Hepatocyte (in vitro differentiated cells): ENCODE measurements at places on chromosomes 4 and X. TPM values are rescaled to one million over a fixed set of nuclear protein-coding genes. Genes with fewer than 3 reads are reported as not detected.

- DNase-seq: no peak
These were observed 65.8 kb downstream of the TAPT1 start for GRCh38 chr4:16160457-16160856.

Gene EPHA5
- polyA plus RNA-seq: 0.05 TPM in 1 of 2 replicates, not detected in the other

Gene IL15
- 0.83 and 3.2 TPM in 2 replicates for polyA plus RNA-seq

Gene SFRP2
- polyA plus RNA-seq: 42.8 and 50.0 TPM in 2 replicates

Gene NEIL3
- polyA plus RNA-seq: 0.87 and 1.3 TPM in 2 replicates

DNA sequence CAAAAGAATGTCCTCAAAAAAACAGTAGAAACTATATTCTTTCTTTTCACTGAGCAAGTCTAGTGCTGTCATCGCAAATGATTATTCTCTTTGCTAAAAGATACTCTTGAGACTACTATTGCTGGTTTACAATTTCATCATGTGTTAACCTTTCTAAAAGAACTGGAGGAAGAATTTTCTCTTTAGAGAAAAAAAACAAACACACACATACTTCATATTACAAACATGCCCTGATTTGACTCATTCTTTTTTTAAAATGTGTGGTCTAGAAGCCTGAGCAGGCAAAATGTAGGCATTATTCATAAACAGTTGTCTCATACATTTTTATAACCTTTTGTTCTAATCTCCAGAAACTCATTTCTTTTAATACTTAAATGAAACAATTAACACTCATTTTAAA lies 60.6 kb upstream of the FAT4 start:
- DNase-seq: no peak

GRCh38 chr4:23775694-23776093 lies 114.2 kb downstream of the PPARGC1A start:
- DNase-seq: peak; percentile 20

DNA sequence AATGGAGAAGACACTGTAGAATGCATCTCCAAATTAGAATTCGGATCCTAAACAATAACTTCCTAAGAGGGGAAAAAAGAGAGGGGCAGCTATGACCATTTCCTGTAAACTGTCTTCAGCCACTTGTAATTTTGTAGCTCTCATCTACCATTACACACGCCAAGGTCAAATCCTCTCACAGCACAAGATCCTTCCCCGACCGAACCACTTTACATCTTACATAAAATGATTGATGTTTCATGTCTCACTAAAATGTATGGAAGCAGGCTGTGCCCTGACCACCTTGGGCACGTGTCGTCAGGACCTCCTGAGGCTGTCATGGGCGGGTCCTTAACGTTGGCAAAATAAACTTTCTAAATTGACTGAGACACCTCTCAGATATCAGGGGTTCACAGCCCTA lies 24.1 kb upstream of the PBDC1 start:
- peak; percentile 12 for DNase-seq

DNA sequence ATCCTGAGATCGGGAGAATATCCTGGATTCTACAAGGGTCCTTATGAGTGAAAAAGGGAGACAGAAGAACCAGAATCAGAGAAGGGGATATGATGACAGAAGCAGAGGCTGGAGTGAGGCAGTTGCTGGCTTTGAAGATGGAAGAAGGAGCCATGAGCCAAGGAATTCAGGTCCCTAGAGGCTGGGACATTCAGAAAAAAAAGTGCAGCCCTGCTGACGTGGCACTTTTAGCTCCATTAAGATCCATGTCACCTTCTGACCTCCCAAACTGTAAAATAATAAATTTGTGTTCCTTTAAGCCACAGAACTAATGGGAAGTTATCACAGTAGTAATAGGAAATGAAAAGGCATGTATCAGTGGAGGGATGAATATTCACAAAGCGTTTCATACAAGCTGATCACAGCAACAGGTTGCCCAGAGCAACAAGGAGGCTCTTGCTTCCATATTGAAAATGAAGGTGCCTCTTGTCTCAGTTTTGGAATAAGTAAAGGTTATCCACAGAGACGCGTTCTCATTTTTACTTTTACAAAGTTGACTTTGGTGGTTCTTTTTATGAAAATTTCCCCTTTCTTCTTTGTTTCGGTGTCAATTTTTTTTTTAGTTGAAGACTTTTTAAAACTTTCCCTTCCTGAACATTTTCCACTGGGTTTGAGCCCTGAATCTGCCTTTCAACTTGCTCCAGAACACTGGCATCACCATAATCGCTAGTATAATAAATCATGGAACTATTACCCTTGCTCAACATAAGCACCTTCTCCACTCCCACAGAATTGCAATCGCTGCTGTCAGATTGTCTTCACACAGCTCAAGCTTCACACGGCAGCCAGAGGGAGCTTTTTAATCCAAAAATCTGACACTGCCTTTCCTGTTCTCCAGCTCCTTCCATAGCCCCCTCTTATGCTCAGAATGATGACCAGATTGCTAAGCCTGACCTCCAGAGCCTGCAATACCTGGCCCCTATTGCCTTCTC lies 127.6 kb upstream of the RBPJ start:
- no peak for DNase-seq

Gene CNKSR2
- 1.5 and 1.8 TPM in 2 replicates for polyA plus RNA-seq

GRCh38 chr4:126396703-126397102 lies 1081.9 kb downstream of the FAT4 start:
- DNase-seq: no peak

GRCh38 chr4:153785910-153786721 lies 2.8 kb downstream of the SFRP2 start:
- no peak for DNase-seq

Gene FAM50A
- 147 and 178 TPM in 2 replicates for polyA plus RNA-seq

- no peak for DNase-seq
These were observed 1.0 kb upstream of the TBC1D9 start for GRCh38 chr4:140757232-140757630.

GRCh38 chr4:1356181-1356998 lies 9.4 kb downstream of the UVSSA start:
- peak; percentile 76 for DNase-seq

Gene IL2
- not detected in 2 replicates for polyA plus RNA-seq

Gene HHIP
- polyA plus RNA-seq: 29.2 and 33.9 TPM in 2 replicates

- DNase-seq: no peak
These were observed 31.9 kb upstream of the SORCS2 start for GRCh38 chr4:7160439-7160838.

Gene ENPP6
- polyA plus RNA-seq: not detected in 2 replicates

GRCh38 chrX:119235051-119235511 lies 1.0 kb upstream of the PGRMC1 start:
- no peak for DNase-seq

DNA sequence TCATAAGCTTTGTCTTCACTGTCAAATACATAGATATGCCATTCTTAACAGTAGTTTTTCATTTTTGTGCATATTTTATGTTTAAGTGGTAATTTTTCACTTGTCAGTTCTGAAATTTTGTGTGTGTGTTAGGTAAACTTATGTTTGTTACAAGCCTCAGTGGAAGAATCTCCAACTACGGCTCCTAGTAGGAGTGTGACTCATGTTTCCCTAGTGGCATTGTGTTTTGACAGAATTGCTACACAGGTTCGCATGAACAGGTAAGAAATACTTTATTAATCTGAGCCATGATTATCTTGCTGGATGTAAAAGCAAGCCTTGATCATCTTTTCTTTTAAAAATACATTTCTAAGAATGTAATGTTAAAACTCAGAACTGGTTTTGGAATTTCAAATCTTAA lies 94.4 kb downstream of the BLTP1 start:
- no peak for DNase-seq

Gene LGI2
- polyA plus RNA-seq: 0.89 and 1.7 TPM in 2 replicates

DNA sequence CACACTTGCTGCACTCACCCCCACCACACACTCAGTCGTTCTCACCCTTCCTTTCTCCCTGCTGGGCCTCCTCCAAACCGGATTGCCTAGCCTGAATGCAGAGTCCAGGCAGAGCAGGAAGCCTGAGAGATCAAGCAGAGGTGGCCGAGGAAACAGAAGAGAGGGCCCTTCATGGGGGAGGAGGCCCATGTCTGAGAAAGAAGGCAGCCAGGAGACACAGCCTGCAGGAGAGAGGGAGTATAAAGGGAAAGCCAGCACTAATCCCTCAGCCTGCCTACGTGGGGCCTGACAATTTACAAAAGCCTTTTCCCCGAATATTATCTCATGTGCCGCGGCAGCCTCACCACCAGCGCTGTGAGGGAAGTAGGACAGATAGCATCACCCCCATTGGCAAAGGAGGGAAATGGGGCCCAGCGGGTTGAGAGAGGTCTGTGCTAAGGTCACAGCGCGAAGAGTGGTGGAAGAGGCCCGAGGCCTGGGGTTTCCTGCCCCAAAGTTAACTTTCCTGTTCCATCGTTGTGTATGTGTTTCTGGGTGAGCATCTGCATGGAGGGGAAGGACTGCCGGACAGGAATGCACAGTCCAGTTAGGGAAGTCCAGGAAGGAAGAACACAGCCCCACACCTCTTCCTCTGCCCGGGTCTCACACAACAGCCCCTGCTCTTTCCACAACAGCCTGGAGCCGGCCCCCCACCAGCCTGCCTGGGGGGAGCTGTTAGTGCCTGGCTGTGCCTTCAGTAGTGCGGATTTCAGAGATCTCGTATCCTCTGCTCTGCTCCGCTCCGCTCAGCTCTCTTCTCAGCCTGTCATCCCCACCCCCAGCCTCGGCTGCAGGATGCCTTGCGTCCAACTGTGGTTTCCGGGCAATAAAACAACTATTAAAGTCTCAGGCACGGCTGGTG lies 50.9 kb upstream of the BCOR start:
- DNase-seq: peak; percentile 35

DNA sequence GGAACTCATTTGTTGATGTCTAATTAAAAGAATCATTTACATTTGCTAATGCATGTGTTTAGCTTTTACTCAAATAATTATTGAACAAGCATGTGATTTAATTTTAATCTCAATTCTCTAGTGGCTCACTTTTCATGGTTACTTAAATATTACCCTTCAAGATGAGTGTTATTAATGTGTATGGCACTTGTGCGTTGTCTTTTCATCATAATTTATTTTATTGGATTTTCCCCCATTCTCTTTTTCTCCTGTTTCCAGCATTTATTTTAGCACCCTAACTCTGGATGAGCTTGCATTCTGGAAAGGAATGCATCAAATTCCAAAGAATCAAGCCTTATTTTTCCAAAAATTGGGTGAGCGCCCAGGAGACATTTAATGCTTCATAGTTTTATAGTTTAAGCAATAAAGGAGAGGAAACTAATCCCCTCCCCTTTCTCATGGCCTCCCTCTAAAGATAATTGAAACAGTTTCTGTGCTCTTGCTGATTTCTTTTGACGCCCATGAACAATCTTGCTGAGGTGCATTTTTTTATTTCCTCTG lies 191.1 kb upstream of the FAT4 start:
- DNase-seq: no peak

GRCh38 chr4:75561789-75562188 lies 5.9 kb downstream of the ODAPH start:
- no peak for DNase-seq

- DNase-seq: no peak
These were observed 32.9 kb upstream of the DIPK2B start for GRCh38 chrX:45233531-45233930.

Gene LONRF3
- 2.6 TPM in 2 replicates for polyA plus RNA-seq

- no peak for DNase-seq
These were observed 223.5 kb downstream of the AFAP1 start for GRCh38 chr4:7716010-7716721.

Gene HSFX2
- polyA plus RNA-seq: 0.53 and 1.1 TPM in 2 replicates

- DNase-seq: no peak
These were observed 54.1 kb downstream of the XAGE2 start for GRCh38 chrX:52422884-52423283.

- peak; percentile 69 for DNase-seq
These were observed 20.5 kb downstream of the ARSJ start for GRCh38 chr4:113958766-113959538.

DNA sequence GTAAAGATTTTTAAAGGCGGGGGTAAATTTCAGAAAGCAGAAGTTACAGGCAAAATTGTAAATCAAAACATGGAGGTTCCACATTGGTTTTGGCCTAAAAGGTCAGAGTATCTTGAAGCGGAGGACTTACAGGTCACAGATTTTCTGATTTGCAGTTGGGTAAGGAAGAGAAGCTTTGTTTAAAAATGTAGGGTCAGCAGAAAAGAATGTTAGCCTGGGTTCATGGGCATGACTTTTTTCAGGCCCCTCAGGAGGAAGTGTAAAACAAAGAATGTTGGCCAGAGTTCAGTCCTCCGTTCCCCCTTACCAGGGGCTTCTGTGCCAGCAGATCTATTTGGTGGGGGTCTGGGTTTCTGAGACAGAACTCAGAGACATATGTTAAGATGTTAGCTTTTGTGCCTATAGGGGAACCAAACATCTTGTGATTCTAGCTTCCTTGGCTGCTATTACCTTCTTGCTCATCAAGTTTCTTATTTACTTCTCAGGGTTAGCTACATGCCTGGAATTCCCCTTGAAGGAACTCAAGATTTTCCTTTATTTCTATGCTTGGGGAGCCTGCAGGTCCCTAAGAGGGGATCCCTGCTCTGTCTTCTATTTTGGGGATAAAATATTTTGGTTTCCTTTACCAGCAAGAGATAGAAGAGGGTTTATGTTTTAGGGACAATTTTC lies 160.3 kb downstream of the ANK2 start:
- no peak for DNase-seq

Gene AWAT1
- not detected in 2 replicates for polyA plus RNA-seq

DNA sequence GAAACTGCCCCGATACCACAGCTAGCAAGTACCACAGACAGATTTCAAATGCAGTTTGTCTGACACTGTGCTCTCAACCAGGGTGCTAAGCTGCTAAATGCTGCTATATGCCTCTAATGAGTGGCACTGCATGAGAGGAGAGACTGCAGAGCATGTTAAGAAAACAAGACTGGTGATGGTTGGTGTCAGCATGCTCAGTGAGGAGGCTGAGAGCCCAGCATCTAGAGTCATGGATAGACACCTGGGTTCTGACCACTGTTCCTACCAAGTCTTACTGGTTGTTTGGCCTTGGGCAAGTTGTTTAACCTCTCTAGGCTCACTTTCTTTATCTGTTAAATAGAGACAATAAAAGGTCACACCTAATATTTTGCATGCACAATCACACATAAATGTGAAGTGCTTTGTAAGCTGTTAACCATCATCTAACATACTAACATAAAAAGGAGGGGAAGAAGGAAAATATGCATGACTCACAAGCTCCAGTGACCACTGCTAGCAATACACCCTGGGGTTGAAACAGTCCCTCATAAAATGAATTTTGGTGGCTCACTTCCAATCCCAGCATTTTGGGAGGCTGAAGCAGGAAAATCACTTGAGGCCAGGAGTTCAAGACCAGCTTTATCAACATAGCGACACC lies 20.7 kb downstream of the HHIP start:
- DNase-seq: no peak

GRCh38 chr4:182968917-182969650 lies 51.9 kb upstream of the DCTD start:
- no peak for DNase-seq

Gene ADRA2C
- 7.7 and 11.0 TPM in 2 replicates for polyA plus RNA-seq

GRCh38 chr4:55303760-55304165 lies 42.3 kb upstream of the SRD5A3 start:
- peak; percentile 26 for DNase-seq

- no peak for DNase-seq
These were observed 500.2 kb downstream of the IDS start for GRCh38 chrX:149004936-149005335.

DNA sequence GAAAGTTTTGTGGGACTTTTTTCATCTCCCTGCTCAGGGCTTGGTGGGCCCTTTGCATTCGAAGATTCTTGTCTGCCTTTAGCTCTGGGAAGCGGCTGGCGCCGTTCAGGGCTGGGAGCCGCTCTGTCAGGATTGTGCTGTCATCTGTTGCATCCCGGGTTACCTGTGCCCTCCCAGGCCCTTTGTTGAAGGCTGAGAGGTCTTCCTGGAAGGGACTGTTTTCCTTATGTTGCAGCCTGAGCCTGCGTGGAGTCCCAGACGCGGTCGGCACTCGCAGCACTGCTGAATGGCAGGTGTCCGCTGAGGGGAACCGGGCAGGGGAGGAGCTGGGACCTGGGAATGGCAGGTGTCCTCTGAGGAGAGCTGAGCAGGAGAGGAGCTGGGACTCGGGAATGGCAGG lies 15.9 kb downstream of the RGS12 start:
- DNase-seq: no peak

GRCh38 chr4:158667651-158668198 lies 4.0 kb downstream of the C4orf46 start:
- DNase-seq: peak; percentile 14

Gene SLC6A14
- 0.05 TPM in 1 of 2 replicates, not detected in the other for polyA plus RNA-seq
